ENCODE measurements at places on chromosomes 6 and 20.

DNA sequence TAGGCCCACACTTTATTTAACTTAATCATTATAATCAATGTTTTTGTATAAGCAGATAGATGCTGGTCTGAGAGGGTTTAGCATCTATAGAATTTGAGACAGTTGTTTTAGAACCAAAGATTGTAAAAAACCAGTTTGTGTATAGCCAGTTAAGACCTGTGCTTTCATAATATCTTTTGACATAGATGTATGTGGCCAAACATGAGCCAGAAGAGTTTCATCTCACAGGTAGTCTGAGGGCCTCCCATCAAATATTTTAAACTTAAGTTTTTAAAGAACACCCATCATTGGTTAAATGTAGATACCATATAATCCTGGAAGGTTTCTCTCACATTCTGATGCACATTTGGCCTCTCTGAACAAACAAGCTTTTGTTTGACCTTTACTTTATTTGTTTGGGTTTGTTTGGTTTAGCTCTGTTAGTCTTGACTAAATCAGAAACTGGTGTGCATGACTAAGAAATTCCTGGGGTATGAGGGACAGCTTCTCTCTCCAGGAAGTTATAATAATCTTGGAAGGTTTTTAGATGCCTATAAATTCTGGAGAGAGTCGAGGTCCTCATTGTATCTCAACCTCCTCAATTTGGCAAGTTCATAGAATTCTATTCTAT lies 58.0 kb upstream of the TMEM200A start:
- no peak for DNase-seq

DNA sequence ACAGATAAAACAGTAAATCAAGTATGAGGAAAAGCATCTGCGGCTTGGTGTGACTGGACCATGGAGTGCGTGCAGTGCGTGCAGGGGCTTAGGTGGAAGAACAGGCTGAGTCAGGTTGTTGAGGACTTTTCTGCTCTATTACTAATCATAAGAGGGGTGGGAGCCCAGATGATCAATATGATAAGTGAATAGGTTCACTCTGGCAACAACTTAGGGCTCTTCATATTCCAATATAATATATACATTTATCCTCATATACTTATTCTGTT lies 56.4 kb downstream of the PDE10A start:
- no peak for DNase-seq

DNA sequence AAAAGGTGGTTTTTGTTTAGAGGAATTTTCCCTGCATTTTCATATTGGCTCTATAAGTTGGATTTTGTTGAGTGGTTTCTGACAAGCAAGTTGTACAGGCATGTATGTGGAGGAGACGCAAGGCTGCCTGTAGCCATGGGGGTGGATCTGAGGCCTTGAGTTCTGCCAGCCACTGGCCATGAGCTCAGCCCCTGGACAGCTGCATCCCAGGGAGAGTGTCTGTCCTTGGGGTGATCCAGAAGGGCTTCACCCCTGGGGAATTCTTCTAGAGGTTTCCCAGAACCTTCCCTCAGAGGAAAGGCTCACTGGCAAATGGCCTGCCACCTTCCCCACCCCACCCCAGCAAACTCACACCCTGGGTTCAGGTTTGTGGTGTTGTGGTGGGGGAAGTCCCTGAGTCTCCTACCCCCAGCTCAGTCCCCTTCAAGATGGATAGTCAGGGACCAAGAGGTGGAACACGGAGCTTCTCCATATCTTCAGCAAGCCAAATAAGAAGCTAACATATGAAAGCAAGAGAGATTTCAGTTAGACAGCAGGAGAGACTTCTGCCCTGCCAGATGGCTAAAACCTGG lies 11.6 kb upstream of the NOL4L start:
- no peak for DNase-seq

- DNase-seq, result no peak
Observed at GRCh38 chr6:150142097-150142669, 661 bp upstream of the PPP1R14C start.

DNA sequence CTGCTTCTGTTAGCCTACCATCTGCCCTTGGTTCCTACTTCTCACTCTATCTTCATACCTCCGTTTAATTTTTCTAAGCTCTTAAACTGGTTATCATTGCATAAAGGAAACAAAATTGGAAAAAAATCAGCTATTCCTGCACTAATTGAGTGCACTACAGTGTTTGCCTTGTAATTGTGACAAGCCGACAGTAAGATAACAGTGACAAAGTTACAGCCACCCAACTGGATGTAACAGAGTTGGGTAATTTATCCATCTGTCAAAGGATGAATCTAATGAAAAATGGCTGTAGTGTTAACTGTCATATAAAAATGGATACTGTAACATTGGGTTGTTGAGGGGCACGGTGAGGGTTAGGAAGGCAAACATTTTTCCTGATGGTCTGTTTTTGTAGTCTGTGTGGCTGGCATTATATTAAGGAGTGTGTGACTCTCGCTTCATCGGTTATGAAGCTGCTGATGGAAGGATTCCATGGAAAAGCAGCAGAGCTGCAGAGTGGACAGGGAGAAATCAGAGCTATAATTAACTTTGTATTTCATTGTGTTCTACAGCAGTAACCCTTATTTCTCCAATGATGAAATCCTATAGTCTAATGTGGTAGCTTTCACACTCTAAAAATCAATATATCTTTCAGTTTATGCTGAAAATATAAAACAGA lies 12.7 kb downstream of the PBOV1 start:
- no peak for DNase-seq

DNA sequence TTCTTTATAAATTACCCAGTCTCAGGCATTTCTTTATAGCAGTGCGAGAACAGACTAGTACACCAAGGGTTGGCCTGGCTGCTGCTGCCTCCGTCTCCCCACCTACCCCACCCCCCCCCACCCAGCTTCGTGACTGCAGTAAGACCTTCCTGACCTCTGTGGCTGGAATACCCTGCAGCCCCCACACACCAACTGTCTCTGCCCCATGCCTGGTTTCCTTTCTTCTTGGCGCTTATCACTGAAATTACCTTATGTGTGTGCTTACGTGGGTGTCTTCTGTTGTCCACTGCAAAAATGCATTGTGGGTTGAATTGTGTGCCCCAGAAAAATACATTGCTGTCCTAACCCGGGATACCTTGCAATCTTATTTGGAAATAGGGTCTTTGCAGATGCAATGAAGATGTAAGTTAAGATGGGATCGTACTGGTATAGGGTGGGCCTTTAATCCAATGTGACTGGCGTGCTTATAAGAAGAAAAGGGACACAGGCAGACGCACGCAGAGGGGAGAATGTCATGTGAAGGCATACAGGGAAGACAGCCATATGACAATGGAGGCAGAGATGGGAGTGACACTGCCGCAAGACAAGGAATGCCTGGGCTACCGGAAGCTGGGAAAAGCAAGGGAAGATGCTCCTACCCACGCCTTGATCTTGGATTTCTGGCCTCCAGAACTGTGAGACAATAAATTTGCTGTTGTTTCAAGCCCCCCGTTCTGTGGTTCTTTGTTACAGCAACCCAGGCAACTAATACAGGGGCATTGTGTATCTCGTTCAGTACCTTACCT lies 15.4 kb downstream of the SYNJ2 start:
- no peak for DNase-seq

- no peak for DNase-seq
Observed at GRCh38 chr20:19021406-19022117, 190.9 kb upstream of the SLC24A3 start.

GRCh38 chr6:170144571-170145271 lies 146.2 kb downstream of the DLL1 start:
- DNase-seq, result no peak

GRCh38 chr6:33235221-33235634 lies 26.9 kb downstream of the RING1 start:
- no peak for DNase-seq

DNA sequence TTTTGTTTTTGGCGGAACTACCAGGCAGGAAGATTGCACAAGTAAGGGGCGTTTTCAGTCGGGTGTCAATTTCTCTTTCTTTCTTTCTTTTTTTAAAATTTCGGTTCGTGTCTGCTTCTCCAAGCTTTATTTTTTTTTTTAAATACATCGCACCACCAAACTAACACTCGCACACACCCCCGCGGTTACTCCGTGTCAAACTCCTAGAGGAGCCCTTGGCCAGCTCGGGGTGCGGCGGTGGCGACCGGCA lies 338 bp downstream of the UTRN start:
- DNase-seq, result peak; percentile 20
